Effector memory CD8-positive, alpha-beta T cell (primary cell): ENCODE measurements at places on chromosomes 3 and 15.

GRCh38 chr3:107428051-107428858 is 51.0 kb downstream of the CCDC54 start:
- DNase-seq: no peak

- no peak for DNase-seq
Measured at GRCh38 chr3:156389449-156389950, 165.4 kb downstream of the SSR3 start.

DNA sequence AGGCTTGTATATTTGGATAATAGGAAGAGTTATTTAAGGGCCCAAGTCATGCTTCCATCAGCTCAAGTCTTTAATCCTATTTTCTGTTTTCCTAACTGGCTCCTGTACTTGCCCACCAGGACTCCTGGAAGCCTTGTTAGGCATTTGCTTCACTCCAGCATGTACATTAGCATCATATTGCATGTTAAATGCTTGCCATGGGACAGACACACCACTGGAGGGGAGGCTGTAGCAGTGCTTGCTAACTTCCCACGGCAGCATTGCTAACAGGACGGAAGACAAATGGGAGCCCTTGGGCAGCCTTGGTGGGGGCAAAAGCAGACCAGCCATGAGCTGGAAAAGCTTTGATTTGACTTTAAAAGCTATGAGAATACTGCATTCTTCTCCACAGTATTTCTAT is 6.1 kb downstream of the TMOD2 start:
- no peak for DNase-seq

DNA sequence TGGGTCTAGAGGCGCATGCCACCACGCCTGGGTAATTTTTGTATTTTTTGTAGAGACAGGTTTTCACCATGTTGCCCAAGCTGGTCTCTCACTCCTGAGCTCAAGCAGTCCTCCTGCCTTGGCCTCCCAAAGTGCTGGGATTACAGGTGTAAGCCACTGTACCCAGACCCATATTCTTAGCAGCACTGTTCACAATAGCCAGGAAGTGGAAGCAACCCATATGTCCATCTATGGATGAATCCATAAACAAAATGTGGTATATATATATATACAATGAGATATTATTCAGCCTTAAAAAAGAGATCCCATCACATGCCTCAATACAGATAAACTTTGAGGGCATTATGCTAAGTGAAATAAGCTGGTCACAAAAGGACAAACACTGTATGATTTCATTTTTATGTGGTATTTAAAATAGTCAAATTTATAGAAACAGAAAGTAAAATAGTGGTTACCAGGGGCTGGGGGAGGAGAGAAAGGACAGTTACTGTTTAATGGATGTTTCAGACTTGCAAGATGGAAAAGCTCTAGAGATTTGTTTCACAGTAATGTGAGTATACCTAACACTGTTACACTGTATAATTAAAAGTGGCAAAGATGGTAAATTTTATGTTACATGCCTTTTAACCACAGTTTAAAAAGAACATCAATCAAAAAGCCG is 35.7 kb upstream of the GRAMD1C start:
- DNase-seq: no peak

DNA sequence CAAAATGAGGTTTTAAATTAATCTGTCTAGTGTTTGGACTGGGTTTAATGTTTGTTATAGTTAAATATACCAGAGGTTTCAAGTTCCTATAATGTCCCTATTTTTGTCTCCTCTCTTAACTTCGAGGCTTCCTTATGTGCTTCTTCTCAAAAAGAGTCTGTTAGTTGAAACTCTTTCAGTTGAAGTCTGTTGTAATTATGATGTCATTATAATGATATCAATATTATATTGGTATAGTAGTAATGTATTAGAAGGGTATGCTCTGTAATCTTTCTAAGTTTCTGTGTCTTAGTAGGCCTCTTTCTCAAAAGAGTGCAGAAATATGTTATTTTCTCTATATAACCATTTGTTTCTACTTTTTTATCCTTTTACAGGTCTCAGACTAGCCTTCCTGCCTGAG is 1148.0 kb downstream of the NSUN3 start:
- no peak for DNase-seq

DNA sequence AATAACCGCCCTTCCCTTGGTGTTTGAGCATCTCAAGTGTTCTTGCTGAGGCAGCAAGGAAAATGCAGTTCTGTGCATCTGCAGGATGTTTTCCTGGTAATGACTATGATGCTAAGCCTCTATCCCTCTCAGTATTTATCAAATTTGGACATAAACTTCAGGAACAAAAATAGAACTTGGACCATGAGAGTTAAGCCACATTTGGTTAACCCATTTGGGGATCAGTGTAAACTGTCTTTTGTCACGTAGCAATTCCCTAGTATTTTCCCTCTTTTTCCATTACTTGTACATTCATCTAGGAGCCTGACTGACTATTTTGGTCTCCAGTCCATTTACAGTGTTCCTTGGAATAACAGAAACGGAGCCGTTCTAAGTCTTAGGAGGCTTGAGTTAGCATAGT is 250.8 kb downstream of the RBMS3 start:
- DNase-seq: no peak

- DNase-seq: no peak
Measured at GRCh38 chr15:72198356-72199204, 993 bp upstream of the GRAMD2A start.

- DNase-seq: no peak
Measured at GRCh38 chr3:113064183-113064582, 73.4 kb downstream of the GTPBP8 start.

- DNase-seq: no peak
Measured at GRCh38 chr3:83770664-83771402, 1188.0 kb upstream of the CADM2 start.

DNA sequence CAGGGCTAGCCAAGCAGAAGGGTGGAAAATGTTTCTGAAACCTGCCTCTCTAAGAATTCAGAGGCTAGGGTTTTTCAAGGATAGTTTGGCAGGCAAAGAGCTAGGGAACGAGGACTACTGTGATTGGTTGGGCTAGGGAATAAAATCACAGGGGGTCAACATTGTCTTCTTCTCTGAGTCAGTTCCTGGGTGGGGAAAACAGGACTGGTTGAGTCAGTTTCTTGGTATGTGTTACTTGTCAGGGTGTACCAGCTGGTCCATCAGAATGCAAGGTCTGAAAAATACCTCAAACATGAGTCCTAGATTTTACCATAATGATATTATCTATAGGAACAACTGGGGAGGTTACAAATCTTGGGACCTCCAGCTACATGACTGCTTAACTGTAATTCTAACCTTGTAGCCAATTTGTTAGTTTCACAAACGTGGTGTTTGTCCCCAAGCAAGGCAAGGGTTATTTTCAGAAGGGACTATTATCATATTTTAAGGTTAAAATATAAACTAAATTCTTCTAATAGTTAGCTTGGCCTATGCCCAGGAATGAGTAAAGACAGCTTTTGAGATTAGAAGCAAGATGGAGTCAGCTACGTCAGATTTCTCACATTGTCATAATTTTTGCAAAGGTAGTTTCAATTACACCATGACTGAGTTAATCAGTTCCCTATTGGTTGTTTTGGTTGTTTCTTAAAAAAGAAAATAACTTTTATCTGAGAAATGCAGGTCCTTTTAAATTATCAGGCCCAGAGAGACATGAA is 231.5 kb downstream of the ALCAM start:
- no peak for DNase-seq

GRCh38 chr15:60656481-60656880 is 177.5 kb upstream of the ICE2 start:
- DNase-seq: no peak

GRCh38 chr15:69988541-69989225 is 109.0 kb downstream of the TLE3 start:
- DNase-seq: no peak

GRCh38 chr3:40109641-40110490 is 199.6 kb upstream of the EIF1B start:
- no peak for DNase-seq

- no peak for DNase-seq
Measured at GRCh38 chr3:3200632-3201212, 21.2 kb upstream of the CRBN start.

DNA sequence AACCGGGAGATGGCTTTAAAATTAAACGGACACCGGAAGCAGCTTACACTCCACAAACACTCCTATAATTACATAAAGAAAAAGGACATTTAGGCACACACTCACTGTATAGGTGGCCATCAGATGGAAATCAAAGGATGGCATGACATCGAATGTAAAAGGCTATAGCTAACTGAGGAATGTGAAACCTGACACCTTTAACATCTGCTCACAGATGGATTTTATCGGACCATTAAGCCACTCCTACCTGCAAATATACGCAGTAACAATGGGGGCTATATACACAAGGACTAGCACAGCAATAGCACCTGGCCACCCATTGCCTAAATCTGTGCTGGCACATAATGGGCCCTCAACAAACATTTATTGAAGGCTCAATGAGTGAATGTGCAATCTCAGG is 14.5 kb upstream of the RBSN start:
- DNase-seq: no peak

- DNase-seq: no peak
Measured at GRCh38 chr3:48451270-48451669, 4.7 kb downstream of the ATRIP start.

DNA sequence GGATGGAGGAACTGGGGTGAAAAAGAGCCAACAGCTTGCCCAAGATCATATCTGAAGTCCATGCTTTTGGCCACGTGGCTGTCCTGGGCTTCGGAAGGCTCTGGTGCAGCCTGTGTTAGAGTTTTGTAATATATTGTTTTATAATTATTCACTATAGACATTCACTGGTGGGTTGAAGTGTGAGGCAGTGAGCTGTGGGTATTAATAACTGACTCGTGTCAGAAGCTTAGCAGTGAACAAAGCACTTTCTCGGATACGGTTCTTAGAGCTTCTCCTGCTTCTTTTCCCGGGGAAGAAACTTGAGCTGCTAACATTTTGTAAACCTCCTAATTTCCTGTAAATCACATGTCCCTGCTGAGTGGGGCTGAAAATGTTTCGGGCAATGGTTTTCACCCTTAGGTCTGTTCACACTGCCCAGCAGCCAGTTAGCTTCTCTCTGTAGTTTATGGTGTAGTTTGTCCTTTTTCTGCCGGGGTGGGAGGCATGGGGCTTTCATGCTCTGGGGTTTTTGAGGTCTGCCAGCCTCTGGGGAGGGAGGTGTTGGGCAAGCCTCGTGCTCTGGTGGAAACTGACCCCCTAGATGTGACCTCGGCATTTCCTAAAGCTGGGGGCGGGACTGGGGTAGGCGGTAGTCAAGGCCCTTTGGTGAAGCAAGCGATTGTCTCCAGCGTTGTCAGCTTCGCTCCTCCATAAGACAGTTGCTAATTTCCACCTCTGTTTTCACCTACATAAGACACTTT is 1.7 kb downstream of the MRAS start:
- no peak for DNase-seq

- no peak for DNase-seq
Measured at GRCh38 chr3:183878071-183878470, 6.6 kb downstream of the PARL start.

DNA sequence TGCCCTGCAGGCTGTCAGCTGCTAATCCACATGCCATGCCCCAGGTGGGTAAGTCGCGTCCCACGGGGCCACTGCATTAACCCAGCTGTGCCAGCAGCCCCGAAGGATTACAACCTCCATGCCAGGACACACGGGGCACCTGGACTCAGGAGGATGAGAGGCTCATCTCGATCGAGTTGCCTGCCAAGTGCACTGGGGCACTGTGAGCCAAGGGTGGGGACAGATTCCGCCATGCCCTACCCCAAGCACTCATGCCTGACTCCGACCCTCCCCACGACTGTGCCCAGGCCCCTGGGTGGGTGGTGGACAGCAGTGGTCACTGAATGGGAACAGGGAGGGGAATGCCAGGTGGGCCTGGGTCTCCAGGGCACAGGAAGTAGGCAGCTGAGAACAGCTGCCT is 20.7 kb upstream of the SNRPA1 start:
- no peak for DNase-seq

DNA sequence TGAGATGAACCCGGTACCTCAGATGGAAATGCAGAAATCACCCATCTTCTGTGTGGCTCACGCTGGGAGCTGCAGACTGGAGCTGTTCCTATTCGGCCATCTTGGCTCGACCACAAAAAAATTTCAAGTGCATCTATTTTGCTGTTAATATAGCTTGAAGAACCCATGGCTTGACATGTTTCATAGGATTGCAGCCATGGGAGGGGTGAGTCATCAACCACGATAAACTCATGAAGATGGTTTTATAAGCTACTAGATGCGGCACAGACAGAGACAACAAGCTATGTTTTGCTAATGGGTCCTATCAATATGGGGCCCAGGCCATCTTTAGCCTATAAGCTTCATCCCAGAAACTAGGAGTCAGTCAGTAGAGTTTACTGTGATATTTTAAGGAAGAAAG is 100.4 kb upstream of the PHLDB2 start:
- DNase-seq: no peak

- no peak for DNase-seq
Measured at GRCh38 chr15:38038659-38039442, 104.4 kb downstream of the TMCO5A start.

GRCh38 chr3:183188895-183189462 is 26.4 kb upstream of the LAMP3 start:
- no peak for DNase-seq

- peak; percentile 20 for DNase-seq
Measured at GRCh38 chr3:172675441-172676193, 35.2 kb downstream of the NCEH1 start.

- DNase-seq: no peak
Measured at GRCh38 chr3:81502236-81502635, 259.2 kb downstream of the GBE1 start.

DNA sequence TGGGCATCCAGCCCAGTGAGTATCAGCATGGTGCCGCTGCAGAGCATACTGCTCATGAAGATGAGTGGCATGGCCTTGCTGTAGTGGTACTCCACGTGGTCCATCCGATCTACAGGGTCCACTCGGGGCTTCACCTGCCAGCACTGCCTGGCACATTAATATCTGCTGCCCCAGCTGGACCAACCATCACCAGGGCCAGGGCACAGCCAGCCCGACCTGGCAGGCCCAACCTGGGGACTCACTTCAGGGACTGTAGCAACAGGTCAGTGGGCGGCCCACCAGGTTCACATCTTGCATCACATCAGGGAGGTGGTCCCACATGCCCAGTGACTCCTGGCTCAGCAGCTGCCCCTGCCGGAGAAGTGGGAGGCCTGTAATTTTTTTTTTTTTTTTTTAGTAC is 48.1 kb downstream of the CDIN1 start:
- DNase-seq: no peak

DNA sequence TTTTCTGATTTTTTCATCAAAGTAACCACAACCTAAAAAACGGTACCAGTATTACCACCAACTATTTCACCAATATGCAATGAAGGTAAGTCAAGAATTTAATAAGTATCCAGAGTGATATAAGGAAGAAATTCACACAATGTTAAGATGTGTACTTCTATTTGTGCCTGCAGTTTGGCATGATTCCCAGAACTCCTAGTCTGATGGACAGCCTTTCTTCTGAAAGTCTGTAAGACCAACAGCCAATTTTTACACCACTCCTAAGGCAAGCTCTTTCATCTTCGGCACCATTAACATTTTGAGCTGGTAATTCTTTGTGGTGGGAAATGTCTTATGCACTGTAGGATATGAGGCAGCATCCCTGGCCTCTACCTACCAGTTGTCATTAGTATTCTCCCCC is 108.3 kb downstream of the VPS13C start:
- DNase-seq: no peak
